Jurkat, Clone E6-1 (cell line): ENCODE measurements at places on chromosomes 13 and 19.
A peak's percentile ranks its signal among the peaks of the same experiment; 100 is the strongest.

DNA sequence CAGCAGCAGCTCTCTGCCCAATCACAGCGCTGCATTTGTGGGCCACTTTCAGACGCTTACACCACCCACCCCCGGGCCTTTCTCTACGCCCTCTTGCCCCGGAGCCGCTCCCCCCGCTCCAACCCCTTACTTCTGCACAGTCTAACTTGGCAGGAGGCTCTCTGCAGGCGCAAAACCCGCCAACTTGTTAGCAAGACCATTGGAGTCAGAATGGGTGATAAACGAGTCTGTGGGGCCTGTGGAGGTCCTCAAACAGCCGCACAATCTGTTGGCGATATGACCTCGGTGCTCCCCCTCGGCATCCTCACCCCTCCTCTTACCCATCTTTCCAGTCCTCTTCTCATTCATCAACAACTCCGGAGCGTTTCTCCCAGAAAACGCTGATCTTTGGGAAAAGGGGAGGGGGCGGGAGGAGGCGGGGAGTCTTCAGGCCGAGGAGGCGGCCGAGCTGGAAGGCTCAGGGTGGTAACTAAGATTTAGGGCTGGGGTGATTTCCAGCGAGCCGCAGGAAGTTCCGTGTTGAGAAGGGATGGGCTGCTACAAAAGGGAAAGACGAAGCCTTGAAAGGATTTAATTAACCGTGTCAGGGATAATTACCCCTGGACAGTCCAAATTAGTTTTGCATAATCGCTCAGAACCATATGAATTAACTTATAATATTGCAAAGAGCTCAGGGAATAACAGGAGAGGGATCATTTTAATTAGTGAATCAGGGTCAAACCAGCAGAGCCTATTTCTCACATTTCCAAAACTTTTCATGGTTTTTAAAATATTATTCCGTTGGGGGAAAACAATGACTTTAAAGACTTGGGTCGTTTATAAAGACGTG, 4.1 kb downstream of the SOX21 start:
- no peak for DNase-seq

DNA sequence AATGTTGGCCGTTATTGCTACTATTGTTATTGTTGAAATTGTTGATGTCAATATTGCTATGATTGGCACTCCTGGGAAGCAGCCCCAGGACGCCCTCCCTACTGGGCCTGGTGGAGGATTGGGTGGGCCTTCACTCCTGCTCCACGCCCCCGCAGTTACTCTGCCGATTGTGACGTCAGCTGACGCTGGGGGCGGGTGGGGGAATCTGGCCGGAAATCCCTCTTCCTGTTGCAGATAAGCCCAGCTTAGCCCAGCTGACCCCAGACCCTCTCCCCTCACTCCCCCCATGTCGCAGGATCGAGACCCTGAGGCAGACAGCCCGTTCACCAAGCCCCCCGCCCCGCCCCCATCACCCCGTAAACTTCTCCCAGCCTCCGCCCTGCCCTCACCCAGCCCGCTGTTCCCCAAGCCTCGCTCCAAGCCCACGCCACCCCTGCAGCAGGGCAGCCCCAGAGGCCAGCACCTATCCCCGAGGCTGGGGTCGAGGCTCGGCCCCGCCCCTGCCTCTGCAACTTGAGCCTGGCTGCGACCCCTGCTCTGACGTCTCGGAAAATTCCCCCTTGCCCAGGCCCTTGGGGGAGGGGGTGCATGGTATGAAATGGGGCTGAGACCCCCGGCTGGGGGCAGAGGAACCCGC, at the start of gene ETV2:
ETV2 (plus strand) TSS at position 231 of the 637 bp plus-strand sequence. CDS start 716 bp downstream, outside the sequence.
- DNase-seq, result no peak

DNA sequence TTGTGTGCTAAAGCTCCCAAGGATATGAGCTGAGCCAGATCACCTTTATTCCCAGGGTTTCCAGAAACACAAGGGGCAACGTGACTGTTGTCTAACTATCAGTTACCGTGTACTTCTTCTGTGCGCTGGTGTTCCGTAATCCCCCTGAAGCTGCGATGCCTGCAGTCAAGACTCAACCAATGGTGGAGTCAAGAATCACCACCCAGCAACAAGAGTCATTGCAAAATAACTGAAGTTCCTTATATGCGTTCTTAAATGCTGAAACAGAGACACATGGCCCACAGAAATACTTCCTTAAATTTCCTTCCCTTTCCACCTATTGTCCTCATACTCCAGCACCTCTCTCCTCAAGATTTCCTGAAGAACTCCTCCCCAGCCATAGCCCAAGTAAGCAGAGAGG, 200.2 kb downstream of the KATNAL1 start:
- no peak for DNase-seq

- no peak for DNase-seq
Observed at GRCh38 chr13:77374786-77375185, 47.9 kb upstream of the MYCBP2 start.

GRCh38 chr13:113187263-113187669, 21.2 kb downstream of the PCID2 start:
- no peak for DNase-seq

- no peak for DNase-seq
Observed at GRCh38 chr13:112103260-112103838, 36.4 kb downstream of the SOX1 start.

DNA sequence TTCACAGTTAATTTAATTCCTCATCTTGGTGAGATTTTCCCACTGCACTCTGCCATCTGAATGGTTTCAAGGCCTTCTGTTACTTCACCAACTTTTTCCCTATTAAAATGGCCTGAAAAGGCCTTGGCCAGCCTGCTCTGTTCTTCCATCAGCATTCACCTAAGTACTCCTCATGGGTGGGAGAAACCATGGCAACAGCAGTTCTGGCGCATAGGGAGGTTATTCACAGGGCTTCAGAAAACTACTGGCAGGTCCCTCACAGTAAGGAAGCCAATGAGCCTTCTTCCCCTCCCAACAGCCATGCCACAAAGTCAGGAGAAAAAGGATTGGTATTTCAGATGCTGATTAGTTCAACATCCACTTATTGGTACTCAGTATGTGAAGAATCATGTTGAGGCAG, 17.2 kb upstream of the GJB2 start:
- DNase-seq, result no peak

GRCh38 chr13:99659226-99659625, 158.0 kb downstream of the TM9SF2 start:
- DNase-seq, result peak; percentile 45

DNA sequence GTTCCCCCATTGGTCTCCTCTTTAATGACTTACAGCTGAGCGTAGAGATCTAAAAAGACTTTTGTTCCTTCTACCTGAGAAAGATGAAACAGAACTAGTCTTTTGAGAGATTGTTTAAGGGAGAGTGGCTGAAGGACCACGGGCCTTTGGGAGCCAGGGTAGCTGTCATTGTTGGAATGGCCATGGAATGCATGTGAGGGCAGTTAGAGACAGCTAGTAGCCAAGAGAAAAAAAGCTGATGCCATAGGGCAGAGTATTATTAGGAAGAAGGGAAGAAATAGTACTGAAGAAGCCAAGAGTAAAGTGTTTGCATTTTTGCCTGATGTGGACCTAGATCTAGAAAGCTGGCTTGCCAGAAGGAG, 5.6 kb downstream of the ZNF507 start:
- DNase-seq, result no peak

DNA sequence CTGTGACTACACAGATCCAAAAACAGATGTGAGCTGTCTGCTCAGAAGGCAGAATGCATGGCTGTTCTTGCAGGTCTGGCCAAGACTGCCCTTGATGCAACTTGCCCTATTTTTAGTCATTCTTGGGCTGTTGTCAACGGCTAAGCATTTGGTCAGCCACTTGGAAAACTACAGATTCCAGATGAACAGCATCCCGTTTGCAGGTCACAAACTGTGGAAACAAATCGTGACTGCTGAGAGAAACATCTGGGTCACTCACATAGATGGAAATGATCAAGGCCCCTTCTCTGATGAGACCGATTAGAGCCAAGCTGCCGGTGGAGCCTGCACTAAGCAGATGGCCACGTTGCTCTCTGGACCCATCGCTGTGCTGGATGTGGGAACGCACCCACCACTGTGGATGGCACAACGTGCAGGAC, 15.4 kb upstream of the METTL21C start:
- no peak for DNase-seq

GRCh38 chr19:18785179-18786124, 5.7 kb downstream of the COMP start:
- DNase-seq, result peak; percentile 43

- no peak for DNase-seq
Observed at GRCh38 chr19:7159105-7159933, 89.8 kb downstream of the ZNF557 start.

GRCh38 chr13:82803341-82803740, 1078.9 kb downstream of the SLITRK1 start:
- no peak for DNase-seq

DNA sequence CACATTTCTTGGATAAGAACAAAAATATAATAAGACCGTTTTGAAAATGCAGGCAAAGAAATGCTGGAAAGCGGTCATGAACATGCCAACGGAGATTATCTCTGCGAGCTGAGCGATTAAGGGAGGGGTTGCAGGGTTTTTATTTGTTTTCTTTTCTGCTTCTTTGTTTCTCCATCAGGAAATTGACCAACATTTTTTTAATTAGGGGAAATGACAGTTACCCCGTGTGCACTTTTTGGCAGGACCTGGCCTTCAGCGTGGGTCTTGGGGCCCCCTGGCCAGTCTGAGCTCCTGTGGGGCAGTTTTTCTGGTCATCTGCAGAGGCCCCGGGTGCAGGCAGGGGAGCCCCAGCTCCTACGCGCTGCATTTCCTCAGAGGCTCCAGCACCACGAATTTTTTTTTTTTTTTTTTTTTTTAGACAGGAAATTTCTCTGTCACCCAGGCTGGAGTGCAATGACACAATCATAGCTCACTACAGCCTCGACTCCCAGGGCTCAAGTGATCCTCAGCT, 31.3 kb upstream of the HOMER3 start:
- no peak for DNase-seq

GRCh38 chr19:38685666-38686529, 38.4 kb downstream of the ACTN4 start:
- peak; percentile 63 for DNase-seq

DNA sequence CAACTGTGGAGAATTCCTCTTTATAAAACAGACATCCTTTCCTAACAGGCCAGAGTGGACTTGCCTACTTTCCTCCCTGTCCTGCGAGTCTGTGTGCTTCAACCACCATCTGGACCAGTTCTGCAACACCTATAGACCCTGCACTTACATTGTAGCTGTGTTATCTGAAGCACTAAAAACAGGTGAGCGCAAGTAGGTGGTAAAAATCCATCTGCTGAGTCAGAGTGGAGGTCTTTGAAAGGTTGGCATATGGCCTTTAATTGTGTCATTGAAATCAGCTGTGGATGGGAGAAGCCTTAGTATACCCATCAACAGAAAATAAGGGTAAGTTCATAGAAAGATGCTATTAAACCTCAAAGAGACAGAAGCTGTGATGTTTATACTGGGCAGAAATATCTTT, 7.6 kb upstream of the NALCN start:
- DNase-seq, result no peak

GRCh38 chr13:51562011-51562671, 22.1 kb upstream of the WDFY2 start:
- DNase-seq, result no peak

GRCh38 chr19:13024951-13025697, 29.8 kb downstream of the NFIX start:
- no peak for DNase-seq

DNA sequence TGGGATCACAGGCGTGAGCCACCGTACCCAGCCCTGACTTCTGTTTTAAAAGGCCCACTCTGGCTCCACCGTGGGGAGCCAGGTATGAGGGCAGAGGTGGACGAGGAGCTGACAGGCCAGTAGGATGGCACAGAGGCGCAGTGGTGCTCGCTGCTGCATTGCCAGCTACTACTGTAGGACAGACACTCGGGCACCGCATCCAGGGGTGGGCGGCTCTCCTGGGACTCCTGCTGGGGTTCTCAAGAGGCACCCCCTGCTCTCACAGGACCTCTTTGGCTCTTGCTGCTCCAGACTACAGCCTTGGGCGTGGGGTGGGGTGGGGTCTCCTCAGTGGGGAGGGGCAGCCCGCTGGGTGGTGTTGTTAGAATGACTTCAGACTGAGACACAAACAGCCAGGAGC, 53.4 kb downstream of the LATS2 start:
- no peak for DNase-seq

- DNase-seq, result peak; percentile 51
Observed at GRCh38 chr13:114112826-114113322, 19.5 kb downstream of the RASA3 start.

DNA sequence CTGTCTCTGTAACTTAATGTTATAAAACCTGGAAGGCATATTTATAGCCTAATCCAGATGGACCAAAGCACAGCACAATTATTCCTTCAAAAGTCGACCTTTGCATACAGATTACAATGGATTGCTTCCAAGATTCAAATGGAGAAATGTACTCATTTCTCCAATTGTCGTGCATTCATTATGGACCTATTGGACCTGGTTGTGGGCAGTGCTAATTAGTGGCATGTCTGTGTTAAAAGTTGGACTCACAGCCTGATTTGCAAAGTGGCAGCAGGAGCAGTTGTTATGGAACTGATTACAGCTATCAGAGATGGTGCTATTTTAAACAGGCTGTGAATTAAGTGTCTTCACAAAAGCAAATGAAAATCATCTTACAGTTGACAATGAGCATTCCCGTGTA, 1529.3 kb upstream of the SLC10A2 start:
- DNase-seq, result no peak

DNA sequence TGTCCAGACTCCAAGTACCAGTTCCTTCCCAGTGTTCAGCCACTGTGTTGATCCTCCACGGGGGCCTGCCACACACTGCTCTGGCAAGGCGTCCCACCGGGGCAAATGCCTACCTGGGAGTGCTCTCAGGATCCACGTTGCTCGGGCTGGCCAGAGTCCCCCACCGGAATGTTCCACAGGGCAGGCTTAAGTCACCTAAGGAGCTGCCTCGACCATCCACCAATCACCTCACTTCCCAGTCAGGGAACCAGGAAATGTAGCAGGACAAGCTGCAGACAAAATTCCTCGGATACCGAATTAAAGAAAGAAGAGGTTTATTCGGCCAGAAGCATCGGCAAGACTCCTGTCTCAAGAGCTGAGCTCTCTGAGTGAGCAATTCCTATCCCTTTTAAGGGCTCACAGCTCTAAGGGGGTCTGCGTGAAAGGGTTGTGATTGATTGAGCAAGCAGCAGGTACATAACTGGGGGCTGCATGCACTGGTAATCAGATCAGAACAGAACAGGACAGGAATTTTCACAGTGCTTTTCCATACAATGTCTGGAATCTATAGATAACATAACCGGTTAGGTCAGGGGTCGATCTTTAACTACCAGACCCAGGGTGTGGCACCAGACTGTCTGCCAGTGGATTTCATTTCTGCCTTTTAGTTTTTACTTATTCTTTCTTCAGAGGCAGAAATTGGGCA, 56.9 kb upstream of the EDNRB start:
- no peak for DNase-seq

- DNase-seq, result peak; percentile 91
Observed at GRCh38 chr19:49866933-49867782, at the start of gene PNKP. PNKP (minus strand) TSS chr19:49867576; CDS start chr19:49867204, 372 bp downstream.
